ENCODE measurements at places on chromosomes 2 and 18. TPM values are rescaled to one million over a fixed set of nuclear protein-coding genes. Genes with fewer than 3 reads are reported as not detected.

DNA sequence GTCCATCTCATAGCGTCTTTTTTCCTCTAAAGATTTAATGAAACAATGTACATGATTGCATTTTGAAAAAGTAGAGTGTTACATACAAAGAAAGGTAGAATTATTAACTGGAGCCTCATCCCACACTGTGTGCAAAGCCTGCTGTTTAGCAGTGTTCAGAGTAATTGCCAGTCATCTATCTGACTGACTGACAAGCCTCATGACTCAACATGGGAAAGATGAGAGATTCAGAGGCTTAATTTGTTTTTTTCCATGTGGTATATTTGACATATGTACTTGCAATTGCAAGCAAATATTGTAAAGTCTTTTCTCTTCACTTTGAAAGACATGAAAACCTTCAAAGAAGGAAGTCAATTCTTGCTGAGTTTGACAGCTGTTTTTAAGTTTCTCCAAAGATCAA is 14.7 kb downstream of the PCARE start:
- DNase-seq, result no peak

- no peak for DNase-seq
Observed at GRCh38 chr2:239910404-239910803, 114.7 kb downstream of the NDUFA10 start.

DNA sequence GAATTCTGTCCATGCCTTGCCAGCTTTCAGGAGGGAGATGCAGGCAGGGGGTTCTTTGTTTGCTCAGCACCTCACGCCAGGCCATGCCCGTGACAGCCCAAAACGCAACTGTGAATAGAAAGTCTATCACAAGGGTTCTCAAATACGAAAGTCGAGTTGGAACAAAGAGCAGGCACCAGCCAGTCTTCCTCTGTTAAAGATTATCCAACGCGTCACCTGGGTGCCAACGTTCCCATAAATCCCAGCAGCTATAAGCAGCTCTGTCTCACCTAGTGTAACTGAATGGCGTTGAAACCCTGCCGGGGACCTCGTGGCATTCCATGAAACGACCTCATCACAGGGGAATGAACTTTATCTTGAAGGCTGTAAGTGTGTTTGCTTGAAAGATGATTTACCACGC is 84.8 kb upstream of the GATA6 start:
- no peak for DNase-seq

DNA sequence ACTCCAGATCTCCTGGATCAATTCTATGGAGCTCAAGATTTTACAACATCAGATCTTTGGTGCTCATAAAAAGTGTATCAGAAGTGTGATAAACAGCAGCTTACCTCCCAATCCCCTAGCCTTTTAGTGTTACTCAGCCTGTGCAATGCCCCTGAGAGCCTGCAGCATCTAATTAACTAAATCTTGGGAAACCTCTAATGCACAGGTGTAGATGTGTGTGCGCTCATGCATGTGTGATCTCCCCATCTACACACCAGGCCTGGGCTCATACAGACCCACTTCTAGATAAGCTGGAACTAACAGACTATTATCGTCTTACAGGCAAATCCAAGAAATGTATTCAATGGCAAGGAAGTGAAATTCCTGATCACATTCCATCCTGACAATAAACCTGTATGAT is 7.5 kb downstream of the SUCLG1 start:
- no peak for DNase-seq

DNA sequence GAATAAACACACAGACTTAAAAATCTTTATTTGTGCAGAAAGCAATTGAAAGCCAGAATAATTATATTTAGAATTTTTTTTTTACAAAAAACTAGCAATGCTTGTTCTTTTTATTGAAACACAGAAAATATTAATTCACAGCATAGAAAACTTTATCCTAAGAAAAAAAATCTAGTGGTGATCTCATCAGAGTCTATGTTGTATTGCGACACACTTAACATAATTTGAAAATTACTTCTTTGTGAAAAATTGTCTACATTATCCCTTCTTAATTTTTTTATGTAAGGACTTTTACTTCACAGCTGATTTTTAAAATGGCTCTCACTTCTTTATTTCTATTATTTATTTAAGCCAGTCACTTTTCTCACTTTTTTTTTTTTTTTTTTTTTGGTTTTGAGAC is 103.4 kb downstream of the LDLRAD4 start:
- no peak for DNase-seq

- DNase-seq, result no peak
Observed at GRCh38 chr2:105469781-105470180, 70.9 kb upstream of the FHL2 start.

- DNase-seq, result no peak
Observed at GRCh38 chr2:58633613-58634365, 392.7 kb upstream of the FANCL start.

- DNase-seq, result no peak
Observed at GRCh38 chr18:76923485-76924085, 101.2 kb downstream of the ZNF236 start.

The CYTIP gene
- total RNA-seq, result 1.4 TPM

The MAL gene
- not detected for total RNA-seq

All from osteoblast (primary cell).